ENCODE measurements at places on chromosomes 6 and 20.

DNA sequence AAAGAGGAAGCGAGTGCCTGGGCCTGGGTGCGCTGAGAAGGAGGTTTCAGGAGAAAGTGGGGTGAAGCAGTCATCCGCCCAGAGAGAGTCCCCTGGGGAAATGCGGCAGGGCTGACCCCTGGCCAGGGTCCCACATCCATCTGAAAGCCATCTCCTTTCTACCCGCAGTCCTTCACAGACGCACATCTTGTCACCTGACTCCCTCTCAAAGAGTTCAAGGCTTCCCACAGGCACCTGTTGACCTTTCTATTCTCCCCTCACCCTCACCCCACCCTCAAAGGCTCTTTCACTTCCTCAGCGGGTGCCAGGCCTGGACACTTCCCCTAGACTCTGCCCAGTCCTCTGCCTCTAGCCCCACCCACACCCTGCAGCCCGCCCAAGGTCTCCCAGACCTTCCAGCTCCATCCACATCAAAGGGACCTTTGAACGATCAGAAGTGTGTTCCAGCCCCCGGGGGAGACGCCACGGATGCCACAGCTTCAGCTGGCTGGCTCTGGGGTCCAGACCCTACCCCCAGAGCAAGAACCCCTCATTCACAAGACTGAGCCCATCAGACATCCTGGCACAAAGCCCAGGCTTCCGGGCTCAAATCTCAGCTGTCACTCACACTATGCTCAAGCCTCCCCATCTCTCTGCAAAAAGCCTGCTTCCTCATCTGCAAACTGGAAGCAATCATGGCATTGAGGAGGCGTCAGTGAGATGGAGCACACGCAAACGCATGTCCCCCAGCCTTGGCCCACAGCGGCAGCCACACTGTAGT is 2.1 kb downstream of the CTSZ start:
- no peak for ATAC-seq

DNA sequence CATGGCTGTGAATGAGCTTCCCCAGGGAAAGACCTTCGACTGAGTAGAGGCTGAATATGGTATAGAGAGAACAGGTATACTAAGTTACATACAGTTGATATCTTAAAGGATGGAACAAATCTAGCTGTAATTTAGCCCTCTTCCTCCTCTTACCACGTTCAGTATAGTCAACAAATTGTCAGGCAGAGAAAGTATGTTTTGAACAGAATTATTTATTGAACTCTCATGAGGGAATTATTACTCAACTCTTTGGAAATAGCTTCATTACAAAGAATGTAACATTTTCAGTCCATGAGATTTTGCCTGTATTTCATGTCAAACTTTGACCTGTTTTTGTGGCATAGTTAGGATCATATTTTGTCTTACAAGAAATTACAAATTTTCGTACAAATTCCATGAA is 63.0 kb downstream of the SH3BGRL2 start:
- ATAC-seq, result no peak

GRCh38 chr6:166955121-166955864 is 1.1 kb downstream of the RNASET2 start:
- no peak for ATAC-seq

DNA sequence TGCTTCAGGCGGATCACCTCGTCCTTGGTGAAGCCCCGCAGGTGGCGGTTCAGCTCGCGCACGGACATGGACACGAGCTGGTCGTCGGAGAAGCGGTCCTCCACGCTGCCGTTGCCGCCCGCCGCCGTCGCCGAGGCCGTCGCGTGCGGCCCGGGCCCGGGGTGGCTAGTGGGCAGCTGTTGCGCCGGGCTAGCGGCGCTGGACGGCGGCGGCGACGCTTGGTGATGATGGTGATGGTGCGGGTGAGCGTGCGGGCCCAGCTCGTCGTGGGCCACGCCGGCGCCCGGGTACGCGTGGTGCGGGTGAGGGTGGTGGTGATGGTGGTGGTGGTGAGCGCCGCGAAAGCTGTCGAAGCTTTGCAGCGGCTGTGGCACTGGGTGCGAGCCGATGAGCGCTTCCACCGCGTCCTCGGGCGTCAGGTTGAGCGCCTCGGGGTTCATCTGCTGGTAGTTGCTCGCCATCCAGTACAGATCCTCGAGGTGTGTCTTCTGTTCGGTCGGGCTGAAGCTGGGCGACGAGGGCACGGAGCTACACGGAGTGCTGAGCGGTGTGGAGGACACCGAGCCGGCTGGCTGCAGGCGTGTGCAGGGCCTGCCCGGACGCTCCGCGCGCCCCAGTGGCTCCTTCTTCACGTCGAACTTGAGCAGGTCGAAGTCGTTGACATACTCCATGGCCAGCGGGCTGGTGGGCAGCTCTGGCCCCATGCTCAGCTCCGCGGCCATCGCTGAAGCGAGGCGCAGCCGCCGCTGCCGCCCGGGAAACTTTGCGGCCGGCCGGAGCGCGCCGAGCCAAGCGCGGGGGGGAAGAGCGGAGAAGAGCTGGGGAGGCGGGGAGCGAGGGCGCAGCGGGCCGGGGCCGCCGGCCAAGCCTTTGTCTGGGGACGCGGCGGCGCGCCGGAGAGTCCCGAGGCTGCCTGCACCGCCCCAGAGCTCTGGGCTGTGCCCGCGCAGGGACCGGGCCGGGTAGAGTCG is 622 bp downstream of the MAFB start:
- ATAC-seq, result peak; percentile 0

DNA sequence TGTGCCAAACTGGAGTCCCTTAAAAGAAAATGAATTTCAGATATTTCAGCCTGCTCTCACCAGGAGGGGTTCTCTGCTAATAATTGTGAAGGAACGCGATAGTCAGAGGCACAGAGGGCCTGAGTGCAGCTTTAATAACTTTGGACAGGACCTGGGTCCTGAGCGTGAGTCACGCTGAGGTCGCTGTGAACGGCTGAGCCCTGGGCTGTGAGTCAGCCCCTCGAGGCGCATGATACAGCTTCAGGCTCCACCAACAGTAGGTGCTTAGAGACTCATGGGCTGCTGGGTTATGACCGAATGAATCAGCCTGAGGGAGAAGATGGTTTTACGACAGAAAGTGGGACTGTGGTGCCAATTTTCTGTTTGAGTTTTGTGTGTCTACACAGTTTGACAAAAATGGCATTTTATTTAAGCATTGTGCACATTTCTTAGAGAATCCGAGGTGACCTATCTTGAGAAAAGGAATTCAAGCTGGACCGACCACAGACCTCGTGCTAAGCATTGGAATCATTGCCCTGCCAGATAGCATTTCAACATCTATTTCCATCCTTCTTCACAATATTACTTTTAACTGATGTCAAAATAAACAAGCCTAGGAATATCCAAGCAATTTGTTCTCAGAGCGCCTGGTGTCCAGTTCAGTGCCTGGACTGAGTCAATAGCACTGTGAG is 183.0 kb downstream of the THBS2 start:
- ATAC-seq, result peak; percentile 85

DNA sequence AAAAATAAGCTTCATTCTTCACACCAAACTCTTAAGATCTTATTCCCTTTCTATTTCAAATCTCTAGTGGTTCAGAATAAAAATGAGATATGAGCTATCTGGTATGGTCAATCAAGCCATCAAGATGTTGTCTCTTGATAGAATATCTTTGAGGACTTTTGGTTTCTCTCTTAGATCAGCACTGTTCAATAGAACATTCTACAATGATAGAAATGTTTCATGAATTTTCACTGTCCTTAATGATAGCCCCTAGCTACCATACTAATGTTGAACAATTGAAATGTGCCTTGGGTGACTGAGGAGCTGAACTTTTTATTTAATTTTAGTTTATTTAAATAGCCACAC is 24.1 kb upstream of the HINT3 start:
- ATAC-seq, result no peak

DNA sequence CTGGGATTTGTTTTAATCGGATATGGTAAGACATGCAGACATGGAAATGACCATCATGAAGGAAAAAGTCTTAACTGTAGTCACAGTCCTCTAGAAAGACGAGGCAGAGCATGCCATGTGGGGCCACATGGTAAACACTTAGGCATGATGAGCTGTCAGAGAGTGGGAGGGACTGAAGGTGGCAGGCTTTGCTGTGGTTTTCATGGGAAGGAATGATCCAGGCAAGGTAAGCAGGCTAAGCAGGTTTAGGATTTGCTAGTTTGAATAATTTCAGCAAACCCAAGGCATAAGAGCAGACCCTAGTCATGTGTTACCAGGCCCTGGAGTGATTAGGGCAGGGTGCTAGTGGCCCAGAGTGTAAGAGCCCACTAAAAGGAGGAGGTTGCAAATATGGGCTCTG is 47.2 kb upstream of the STMND1 start:
- no peak for ATAC-seq

- ATAC-seq, result no peak
Measured at GRCh38 chr20:48941467-48941866, 20.0 kb downstream of the ARFGEF2 start.

- ATAC-seq, result no peak
Measured at GRCh38 chr6:109696355-109696754, 5.3 kb downstream of the FIG4 start.

GRCh38 chr6:26304797-26305640 is 60.0 kb upstream of the BTN3A2 start:
- ATAC-seq, result peak; percentile 99

GRCh38 chr6:130381012-130381411 is 15.2 kb downstream of the TMEM200A start:
- no peak for ATAC-seq

DNA sequence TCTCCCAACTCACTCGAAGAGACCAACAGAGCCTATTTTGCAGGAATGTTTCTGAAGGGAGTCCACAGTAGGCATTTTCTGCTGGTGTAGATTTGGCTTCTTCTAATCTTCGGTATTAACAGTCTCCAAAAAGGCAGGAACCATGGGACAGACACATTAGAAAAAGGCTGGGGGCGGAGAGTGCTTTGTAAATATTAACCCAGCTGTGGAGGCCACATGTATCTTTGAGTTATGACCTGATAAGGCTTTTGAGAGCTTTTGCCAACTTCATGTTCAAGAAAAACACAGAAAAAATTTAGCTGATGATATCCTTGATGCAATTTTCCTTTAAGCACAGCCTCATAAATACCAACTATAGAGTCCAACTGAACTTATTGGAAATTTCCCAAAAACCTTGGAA is 119.4 kb upstream of the TSHZ2 start:
- ATAC-seq, result no peak

GRCh38 chr20:25294459-25295385 is 46.8 kb downstream of the PYGB start:
- ATAC-seq, result peak; percentile 72

GRCh38 chr20:43545837-43546578 is 12.8 kb upstream of the SGK2 start:
- ATAC-seq, result no peak

GRCh38 chr20:1440024-1440423 is 26.6 kb downstream of the NSFL1C start:
- no peak for ATAC-seq

DNA sequence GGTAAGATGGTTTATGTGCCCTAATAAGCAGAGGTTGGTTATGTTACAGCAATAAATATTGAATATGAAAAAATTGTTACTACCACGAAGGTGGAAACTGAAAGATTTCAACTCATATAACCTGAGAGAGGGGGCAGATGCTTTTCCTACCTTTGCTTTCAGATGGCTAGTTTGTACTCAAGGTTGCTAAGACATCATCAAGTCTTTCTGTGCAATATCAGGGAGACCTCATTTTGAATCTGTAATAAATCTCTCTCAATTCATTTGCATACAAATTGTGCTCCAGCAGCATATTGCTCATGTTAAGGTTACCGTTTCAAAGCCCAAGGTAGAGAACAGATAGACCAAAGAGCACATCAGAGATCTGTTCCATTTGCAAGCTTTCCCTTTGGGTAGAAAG is 220.4 kb downstream of the KHDC1L start:
- ATAC-seq, result no peak

DNA sequence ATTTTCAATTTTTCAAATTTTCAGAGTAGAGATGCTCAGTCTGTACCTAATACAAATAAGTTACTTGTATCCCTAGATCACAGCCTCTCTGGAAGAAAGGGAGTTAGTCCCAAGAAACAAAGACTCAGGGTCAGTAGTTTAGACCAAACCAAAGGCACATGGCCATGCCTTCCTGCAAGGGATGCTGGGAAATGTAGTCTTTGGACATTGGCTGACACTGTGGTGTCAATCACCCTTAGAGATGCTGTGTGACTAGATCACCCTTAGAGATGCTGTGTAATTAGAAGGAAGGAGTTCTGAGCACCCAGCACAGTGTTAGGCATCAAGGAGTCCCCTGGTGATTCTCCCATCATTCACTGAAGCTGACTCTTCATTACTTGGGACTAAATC is 202.1 kb downstream of the NFATC2 start:
- ATAC-seq, result no peak

GRCh38 chr20:33672426-33673113 is 1.7 kb downstream of the NECAB3 start:
- ATAC-seq, result no peak

- no peak for ATAC-seq
Measured at GRCh38 chr6:44856479-44856878, 469.0 kb downstream of the CDC5L start.

GRCh38 chr6:3868544-3868943 is 19.4 kb downstream of the FAM50B start:
- peak; percentile 81 for ATAC-seq

DNA sequence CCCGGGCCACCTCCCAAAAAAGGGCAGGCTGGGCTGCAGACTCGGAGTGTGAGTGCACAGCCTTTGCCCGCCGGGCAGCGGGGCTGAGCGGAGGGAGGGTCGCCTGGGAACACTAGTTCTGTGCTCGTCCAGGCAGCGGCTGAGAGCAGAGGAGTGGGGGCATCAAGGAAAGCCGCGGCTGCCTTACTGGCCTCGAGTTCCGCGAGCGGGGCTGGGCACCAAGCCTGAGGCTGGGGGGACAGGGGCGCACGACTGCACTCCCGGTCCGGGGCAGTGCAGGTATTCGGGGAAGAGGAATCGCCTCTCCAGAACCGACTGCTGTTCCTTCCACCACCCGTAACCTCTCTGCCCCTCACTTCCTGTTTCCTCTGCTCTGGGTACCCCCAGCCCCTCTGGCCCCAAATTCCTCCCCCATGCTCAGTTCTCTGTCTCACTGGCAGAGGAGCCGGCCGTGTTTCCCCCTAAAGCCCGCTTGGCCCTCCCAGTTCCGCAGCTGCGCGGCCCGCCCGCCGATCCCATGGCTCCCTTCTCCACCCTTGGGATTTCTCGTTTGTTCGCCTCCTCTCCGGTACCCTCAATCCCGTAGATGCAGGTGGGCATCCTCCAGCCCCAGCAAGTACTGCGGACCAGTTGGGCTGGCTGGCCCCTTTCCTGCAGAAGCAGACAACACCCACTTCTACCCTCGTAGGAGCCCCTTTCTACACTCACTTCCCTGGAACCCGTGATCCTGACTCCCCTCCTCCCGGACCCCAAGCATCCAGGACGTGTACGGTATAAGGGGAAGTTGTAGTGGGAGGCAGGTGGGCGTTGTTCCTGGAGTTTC is 5.1 kb downstream of the RING1 start:
- peak; percentile 45 for ATAC-seq

DNA sequence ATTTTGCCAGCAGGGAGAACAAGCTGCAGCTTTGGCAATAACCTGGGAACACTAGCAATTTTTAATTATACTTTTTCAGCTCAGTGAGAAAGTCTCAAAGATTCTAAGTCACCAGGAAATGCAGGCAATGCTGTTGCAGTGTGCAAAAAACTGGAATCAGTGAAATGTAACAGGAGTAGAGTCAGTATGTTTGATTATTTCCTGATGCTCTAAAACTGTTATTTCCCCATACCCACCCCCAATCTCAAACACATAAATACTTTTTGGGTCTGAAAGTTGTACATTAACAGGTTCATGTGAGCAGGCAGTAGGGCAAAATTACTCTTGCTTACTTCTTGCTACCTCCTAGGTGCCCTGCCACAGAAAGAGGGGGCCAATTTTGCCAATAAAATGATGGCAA is 65.4 kb upstream of the BEND6 start:
- no peak for ATAC-seq

GRCh38 chr6:7050872-7051779 is 56.6 kb upstream of the RREB1 start:
- peak; percentile 61 for ATAC-seq

Measured in motor neuron (in vitro differentiated cells).